ENCODE measurements at places on chromosomes 1 and 21. TPM values are rescaled to one million over a fixed set of nuclear protein-coding genes. Genes with fewer than 3 reads are reported as not detected.
A peak's percentile ranks its signal among the peaks of the same experiment; 100 is the strongest.

- peaks cover 41% of the 10 kb centered on the region for H3K4me1 ChIP-seq
- no peak for DNase-seq
- peaks cover 19% of the 10 kb centered on the region for H3K36me3 ChIP-seq
- H3K4me3 ChIP-seq: peak overlapping the region; percentile 67
- H3K27me3 ChIP-seq: peaks cover 5% of the 10 kb centered on the region
These were observed 155.2 kb upstream of the COA6 start for GRCh38 chr1:234218078-234218477.

DNA sequence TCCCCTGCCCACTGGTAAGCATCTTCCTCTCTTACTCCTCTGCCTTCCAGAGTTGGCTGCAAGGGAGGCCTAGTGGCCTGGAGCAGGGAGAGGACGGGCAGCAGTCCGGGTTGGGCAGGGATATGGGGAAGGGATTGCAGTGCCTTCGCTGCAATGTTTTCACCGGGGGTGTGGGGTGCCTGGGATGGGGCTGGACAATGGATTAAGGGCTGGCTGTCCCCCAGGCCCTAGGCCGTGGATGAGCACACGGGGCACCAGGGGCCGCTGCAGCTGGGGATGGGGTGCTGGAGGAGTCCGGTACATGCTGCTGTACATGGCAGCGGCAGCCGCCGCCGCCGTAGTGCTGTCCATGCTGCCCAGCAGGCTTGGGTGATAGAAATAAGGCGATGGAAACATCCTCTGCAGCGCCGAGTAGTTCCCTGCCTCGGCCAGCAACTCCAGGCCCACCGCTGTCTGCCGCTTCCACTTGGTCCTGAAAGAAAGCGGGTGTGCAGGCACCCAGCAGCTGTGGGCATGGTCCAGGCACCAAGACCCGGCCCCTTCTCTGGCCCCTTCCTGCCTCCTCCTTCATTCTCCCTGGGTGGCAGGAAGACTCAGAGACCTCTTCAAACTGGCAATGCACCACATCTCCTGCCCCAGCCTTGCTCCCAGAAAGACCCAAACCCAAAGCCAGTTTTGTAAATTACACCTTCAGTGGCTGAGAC is 4.8 kb downstream of the BARHL2 start:
- DNase-seq: no peak
- peaks cover 1% of the 10 kb centered on the region for H3K4me1 ChIP-seq
- no peak overlapping the region for H3K27ac ChIP-seq
- peaks cover 96% of the 10 kb centered on the region for H3K27me3 ChIP-seq

DNA sequence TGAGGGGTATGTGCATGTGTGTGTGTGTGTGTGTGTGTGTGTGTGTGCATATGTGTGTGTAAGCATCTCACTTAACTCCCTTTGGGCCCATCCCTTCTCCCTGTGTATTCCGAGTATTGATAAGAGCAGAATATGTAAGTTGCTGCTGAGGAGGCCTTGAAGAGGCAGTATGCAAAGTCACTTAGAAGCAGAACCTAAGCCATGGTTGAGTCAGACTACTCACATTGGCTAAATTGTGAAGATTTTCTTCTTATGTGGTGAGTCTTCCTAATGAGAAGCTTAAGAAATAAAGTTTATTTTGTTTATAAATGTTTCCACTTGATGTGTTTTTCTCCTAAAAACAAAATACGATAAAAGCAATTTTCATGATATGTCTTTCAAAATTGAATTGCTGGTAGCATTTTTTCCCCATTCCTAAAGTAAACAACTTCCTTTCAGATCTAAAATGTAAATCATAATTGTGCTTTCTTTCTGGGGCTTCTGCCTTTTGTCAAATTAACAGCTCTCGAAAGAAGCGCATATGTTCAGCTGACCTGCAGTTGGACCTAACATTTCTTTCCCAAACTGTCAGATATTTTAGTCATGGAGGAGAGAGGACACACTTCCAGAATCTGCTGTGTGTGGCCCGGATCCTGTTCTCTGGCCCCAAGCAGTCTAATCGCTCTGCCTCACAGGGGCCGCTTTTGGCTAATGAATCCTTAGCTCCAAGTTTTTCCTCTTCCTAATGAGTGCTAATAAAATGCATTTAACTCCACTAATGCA is 284.0 kb downstream of the DUSP10 start:
- peaks cover 41% of the 10 kb centered on the region for H3K27me3 ChIP-seq
- no peak overlapping the region for H3K4me3 ChIP-seq
- no peaks in the 10 kb centered on the region for H3K4me1 ChIP-seq
- no peak overlapping the region for H3K27ac ChIP-seq
- DNase-seq: no peak

DNA sequence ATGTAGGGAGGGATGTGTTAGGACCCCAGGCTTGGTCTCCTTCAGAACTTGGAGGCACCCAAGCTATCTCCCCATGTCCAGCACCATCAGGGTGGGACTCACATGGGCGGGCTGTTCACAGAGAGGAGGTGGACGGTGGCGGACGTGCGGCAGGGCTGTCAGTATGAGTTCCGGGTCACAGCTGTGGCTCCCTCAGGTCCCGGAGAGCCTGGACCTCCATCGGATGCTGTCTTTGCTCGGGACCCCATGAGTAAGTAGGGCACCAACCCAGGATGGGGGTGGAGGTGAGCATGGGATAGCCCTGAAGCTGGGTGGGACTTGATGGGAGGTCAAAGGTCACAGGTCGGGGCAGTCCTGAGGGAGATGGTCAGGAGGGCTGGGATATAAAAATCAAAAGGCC is 27.8 kb downstream of the IGFN1 start:
- no peaks in the 10 kb centered on the region for H3K36me3 ChIP-seq
- no peaks in the 10 kb centered on the region for H3K27me3 ChIP-seq
- H3K27ac ChIP-seq: no peak overlapping the region
- H3K4me3 ChIP-seq: no peak overlapping the region
- H3K4me1 ChIP-seq: no peaks in the 10 kb centered on the region

DNA sequence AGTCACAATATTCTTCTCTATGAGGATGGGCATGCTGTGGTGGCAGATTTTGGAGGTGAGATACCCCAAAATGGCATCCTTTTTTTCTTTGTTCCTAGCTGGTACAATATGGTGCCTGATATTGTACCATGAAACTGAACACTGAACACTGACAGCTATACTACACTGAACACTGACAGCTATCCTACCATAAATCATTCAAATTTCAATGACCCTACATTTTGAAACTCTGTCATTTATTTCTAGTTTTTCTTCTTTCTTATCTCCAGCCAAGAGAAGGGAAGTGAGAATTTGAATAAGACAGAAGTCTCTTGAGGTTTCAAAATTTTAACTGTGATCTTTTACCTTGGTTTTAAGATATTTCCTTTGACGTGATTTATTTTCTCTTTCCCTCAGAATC is 76.3 kb downstream of the LRRC53 start:
- H3K4me1 ChIP-seq: no peaks in the 10 kb centered on the region
- H3K4me3 ChIP-seq: no peak overlapping the region
- DNase-seq: no peak

- H3K4me3 ChIP-seq: no peak overlapping the region
- peaks cover 3% of the 10 kb centered on the region for H3K27me3 ChIP-seq
- peaks cover 4% of the 10 kb centered on the region for H3K36me3 ChIP-seq
- no peak overlapping the region for H3K27ac ChIP-seq
- H3K4me1 ChIP-seq: peaks cover 9% of the 10 kb centered on the region
- DNase-seq: no peak
These were observed 348.7 kb downstream of the CHRM3 start for GRCh38 chr1:239735111-239735510.

GRCh38 chr1:10781137-10781536 is 15.3 kb downstream of the CASZ1 start:
- H3K27ac ChIP-seq: no peak overlapping the region
- peaks cover 10% of the 10 kb centered on the region for H3K27me3 ChIP-seq
- no peaks in the 10 kb centered on the region for H3K36me3 ChIP-seq
- H3K4me3 ChIP-seq: no peak overlapping the region
- no peaks in the 10 kb centered on the region for H3K4me1 ChIP-seq

DUSP23 gene
- 23.0 TPM for total RNA-seq

QSOX1 gene
- 35.5 TPM for total RNA-seq

PTAFR gene
- 0.30 TPM for total RNA-seq

RIMKLA gene
- 1.3 TPM for total RNA-seq

Data from activated CD8-positive, alpha-beta memory T cell treated with anti-CD3 and anti-CD28 coated beads, Interleukin-2, amount 10 ng/mL, durations not matched to agents 7 days and 5 days (primary cell).